ENCODE measurements at places on chromosomes 12 and 14. TPM values are rescaled to one million over a fixed set of nuclear protein-coding genes. Genes with fewer than 3 reads are reported as not detected.

Gene CNTN1
- not detected for total RNA-seq

Gene RND1
- 2.0 TPM for total RNA-seq

- no peak for DNase-seq
Observed at GRCh38 chr12:6766651-6767349, 637 bp downstream of the PTMS start.

DNA sequence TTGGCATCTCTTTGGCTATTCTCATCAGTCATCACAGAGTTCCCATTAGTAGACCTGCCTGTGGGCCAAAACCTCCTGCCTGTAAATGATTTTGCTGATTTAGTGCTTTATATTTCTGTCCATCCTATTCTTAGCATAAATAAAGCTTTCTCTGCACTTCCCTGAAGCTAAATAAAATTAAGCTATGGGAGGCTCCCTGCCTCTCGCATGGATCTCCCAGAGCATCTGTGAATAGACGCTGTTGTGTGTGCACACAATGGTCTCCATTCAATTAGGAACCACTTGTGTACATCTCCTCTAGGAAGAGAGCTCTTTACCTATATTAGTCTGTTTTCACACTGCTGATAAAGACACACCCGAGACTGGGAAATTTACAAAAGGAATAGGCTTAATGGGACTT lies 80.4 kb downstream of the PPFIBP1 start:
- DNase-seq = no peak

- no peak for DNase-seq
Observed at GRCh38 chr12:19778172-19778571, 338.9 kb downstream of the AEBP2 start.

DNA sequence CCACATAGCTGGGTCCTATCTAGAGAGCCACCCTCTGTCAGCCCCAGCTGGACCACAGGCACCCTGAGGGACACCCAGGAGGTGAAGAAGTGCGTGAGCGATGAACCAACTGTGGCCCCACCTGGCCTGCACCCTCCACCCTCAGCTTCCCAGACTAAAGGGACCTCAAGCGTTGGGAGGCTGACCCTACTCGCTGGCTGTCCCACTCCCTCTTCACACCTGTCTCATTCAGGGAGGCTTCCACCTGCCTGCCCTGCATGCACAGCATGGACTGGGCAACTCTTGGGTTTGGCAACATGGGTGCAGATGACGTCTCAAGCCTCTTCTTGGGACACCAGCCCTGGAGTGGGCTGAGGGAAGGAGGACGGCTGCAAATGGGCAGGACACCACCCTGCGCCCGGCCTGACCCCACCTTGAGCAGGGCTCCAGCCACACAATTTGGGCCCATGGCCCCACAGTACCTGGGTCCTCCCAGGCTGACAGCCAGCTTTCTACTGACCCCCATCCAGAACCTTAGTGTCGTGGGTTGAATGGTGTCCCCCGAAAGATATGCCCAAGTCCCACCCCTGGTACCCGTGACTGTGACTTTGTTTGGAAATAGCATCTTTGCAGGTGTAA lies 2.1 kb downstream of the TMEM179 start:
- DNase-seq = no peak

- no peak for DNase-seq
Observed at GRCh38 chr14:70190156-70190555, 1.4 kb upstream of the SLC8A3 start.

Gene RASSF9
- not detected for total RNA-seq

Gene RHOJ
- not detected for total RNA-seq

Gene PROX2
- total RNA-seq = 0.35 TPM

Gene CHPT1
- total RNA-seq = 16.3 TPM

GRCh38 chr14:38138473-38139138 lies 69.1 kb upstream of the SSTR1 start:
- DNase-seq = no peak

GRCh38 chr12:3279415-3279780 lies 202.2 kb downstream of the TSPAN9 start:
- DNase-seq = no peak

Gene KCNK10
- total RNA-seq = not detected

- no peak for DNase-seq
Observed at GRCh38 chr14:104604458-104605449, at the start of gene TMEM179. TSS of gene TMEM179 (minus strand) at chr14:104604772. CDS start at chr14:104604741, 31 bp downstream.

Gene FAM181A
- total RNA-seq = not detected

Gene ADAMTS20
- total RNA-seq = not detected

- no peak for DNase-seq
Observed at GRCh38 chr12:868722-869121, 80.8 kb downstream of the RAD52 start.

Gene SLC25A21
- not detected for total RNA-seq

Gene CAPS2
- 0.79 TPM for total RNA-seq
